ENCODE measurements at places on chromosomes 16 and 17.

GRCh38 chr17:55588446-55589242 lies 77.4 kb upstream of the SMIM36 start:
- no peak for DNase-seq

DNA sequence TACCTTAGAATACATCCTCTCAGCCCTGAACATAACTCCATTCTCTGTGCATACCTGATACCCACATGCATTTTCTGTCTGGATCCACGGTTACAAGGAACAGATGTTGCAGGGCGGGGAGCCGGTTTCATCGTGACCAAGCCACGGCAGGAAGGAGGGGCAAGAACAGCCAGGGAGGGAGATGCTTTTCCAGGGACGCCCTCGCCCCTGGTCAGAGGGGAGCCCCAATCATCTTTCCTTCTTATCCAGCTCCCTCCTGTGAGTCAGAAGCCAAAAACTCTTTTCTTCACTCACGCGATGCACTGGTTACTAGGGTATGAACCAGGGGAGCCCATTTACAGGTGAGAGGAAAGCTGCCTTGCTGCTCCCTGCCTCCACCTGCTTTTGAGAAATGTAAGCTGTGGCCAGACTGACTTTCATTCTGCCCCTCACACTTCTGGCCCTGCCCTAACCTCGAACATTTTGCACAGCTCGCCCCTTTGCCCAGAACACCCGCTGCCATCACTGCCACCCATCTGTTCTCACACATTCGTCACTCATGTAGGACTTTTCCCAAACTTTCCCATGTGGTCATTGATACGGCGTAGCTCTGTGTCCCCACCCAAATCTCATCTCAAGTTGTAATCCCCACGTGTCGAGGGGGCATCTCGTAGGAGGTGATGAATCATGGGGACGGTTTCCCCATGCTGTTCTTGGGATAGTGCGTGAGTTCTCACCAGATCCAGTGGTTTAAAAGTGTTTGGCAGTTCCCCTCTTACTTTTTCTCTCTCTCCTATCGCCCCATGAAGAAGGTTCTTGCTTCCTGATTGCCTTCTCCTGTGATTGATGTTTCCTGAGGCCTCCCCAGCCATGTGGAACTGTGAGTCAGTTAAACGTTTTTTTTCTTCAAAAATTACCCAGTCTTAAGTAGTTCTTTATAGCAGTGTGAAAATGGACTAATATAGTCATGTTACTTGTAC lies 20.5 kb downstream of the FOXL1 start:
- DNase-seq = no peak

- DNase-seq = no peak
Measured at GRCh38 chr17:72510351-72511016, 389.7 kb downstream of the SOX9 start.

DNA sequence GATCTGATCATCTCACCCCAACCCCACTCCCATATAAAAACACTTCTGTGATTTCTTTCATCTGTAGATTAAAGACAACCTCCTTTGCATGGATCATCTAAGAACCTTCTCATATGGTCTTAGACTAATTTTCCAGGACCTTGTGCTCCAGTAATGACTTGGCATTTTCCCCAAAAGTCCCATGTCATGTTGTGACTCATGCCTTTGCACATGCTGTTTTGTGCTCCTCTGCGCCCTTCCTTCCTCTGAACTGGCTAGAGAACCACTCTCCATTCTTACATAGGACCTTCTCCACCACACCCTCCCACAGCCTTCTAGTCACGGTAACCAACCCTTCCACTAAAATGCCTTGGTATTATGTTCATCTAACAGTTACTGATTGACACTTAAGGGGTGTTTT lies 99.5 kb upstream of the AXIN2 start:
- no peak for DNase-seq

DNA sequence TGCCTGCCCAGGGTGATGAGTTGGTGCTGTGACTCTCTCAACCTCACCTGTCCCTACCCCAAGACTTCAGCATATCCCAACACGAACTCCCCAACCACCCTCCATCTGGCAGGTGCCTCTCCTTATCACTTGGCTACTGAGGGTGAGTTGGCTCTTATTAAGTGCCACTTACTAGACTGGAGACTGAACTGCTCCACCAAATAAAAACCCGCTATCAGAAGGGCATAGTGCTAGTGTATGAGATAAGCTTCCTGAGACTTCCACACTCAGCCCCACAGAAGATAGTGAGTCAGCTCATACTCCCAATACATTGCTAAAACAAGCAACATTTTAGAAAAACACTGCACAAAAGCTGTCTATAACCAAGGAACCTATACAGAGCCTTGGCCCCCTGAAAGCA lies 16.0 kb upstream of the CCL18 start:
- no peak for DNase-seq

DNA sequence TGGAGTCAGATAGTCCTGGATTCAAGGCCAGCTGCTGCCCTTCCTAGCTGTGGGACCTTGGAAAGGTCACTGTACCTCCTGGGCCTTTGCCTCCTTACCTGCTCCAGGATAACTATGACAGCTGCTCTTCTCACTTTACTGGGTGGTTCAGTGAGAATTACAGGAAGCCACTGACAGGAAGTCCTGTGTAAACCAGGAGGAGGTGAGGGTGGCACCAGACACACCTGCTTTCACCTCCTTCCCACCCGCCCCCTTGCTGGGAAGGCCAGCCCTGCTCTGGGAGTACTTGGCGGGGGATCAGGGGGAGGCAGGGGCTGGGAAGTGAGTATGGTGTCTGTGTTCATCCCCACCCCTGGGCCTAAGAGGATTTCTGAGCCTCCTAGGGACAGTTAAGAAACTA lies 42.6 kb downstream of the CPNE2 start:
- DNase-seq = no peak

GRCh38 chr17:36885153-36885735 lies 52.0 kb upstream of the LHX1 start:
- no peak for DNase-seq

GRCh38 chr16:720990-721764 lies at the start of gene ANTKMT:
Gene ANTKMT (plus strand): TSS chr16:721146. CDS start chr16:721275, 129 bp downstream.
- DNase-seq = peak; percentile 81

DNA sequence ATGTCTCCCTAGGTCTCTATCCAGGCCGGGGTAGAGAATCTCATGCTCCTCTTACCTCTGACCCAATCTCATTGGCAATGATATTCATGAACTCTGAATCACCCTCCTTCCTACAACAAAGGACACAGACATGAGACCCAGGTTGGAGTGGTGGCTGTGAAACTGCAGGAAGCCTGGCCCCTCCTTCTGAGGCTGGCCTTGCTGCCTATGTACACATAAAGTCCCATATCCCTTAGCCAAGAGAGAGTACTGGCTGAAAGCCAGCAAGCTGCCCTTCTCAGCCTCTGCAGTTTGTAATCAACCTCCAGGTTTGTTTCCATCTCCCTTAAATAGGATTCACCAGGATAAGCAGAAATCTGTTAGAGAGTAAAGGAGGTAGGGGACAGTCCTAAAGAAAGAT lies 10.6 kb downstream of the AARSD1 start:
- no peak for DNase-seq

DNA sequence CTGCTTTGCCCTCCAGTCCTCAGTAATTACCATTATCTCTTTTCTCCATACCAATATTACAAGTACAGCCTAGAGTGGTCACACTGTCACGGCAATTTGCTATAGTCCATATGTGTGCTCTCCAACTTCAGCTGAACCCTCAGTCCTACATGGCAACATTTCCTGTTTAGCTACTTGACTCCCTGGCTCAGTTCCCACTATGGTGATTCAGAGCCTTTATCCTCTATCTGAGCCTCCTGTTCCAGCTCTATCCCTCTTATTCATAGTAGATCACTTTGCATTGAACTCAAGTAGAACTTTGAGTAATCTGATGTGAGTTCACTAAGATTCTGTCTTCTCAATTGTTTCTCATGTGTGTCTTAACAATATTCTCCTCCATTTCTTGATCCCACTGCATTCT lies 43.7 kb upstream of the GOSR1 start:
- no peak for DNase-seq

- DNase-seq = no peak
Measured at GRCh38 chr17:71334048-71334751, 786.6 kb upstream of the SOX9 start.

- peak; percentile 89 for DNase-seq
Measured at GRCh38 chr16:67884684-67885083, at the start of gene NRN1L. Gene NRN1L (plus strand): TSS chr16:67884885. CDS start chr16:67884904, 19 bp downstream.

- no peak for DNase-seq
Measured at GRCh38 chr17:35972945-35973332, 8.4 kb downstream of the CCL16 start.

DNA sequence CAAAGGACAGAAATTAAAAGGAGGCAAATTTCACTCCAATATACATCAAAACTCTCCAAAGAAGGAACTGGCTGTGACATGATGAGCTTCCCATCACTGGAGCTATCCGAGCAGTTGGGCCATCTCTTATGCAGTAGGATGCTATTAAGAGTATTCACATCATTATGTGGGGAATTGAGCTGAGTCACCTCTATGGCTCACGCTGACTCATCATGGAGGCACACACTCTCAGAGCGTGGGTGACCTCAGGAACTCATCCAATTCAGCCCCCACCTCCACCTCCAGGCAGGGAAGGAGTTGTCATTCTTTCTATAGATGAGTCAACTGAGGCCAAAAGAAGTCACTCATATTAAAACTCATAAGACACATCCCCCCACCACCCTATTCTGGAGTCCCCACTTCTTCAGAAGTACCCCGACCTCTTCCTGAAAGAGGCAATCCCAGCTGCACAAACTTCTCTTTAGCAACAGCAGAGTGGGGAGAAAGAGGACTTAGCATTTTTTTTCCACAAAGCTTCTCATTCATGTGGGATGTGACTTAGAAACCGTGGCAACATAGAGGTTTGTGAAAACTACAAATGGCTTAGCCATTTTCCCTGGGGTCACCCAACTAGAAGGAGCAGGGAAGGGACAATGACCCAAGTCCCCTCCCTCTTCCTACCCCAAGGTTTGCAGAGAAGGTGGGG lies 32.5 kb downstream of the ABCC12 start:
- DNase-seq = no peak

DNA sequence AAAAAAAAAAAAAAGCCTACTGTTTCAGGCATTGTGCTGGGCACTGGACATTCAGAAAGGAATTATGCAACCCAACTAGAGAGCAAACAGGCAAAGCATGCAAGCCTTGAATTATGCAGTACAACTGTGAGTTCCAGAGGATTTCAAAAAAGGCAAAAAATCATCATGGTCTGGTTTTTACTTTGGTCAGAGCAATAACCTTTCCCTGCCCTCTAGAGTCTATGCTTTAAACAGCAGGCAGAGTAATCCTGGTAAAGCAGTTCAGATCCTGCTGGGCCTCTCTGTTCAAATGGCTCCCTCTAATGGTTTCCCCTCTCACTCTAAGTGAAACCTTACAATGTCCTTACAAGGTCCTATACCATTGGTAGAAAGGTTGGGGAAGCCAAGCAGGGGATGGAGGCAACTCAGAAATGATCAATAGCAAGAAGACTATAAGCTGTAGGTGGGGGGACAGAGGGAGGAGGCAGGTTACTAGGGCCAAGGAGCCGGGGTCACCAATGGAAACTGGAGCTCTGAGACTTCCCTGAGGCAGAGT lies 4.6 kb upstream of the TAF15 start:
- peak; percentile 82 for DNase-seq

GRCh38 chr16:88597856-88598491 lies 27.8 kb downstream of the ZC3H18 start:
- DNase-seq = no peak

- no peak for DNase-seq
Measured at GRCh38 chr17:74552037-74552436, 6.1 kb upstream of the CD300C start.

DNA sequence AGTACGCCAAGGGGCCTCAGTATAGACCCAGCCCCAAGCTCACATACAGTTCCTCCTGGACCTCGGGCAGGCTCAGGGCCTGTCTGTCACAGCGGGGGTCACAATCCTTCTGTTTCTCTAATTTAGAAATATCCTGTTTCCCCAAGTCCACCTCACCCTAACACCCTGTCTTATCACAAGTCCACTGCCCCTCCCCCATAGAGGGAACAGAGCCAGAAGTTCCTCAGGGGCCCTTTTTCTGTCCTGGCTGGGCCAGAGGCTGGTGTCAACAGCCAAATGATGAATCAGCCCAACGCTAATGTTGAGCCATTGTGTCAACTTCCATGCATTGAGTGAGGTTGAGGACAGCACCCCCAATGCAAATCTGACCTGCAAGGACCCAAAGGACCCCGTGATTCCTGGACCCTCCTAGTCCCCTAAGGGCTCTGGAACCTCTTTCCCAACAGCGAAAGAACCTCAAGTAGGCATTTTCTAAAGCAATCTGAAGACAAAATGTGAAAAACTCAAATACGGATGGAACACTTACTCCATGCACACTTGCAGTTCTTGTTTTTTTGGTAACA lies 58.6 kb downstream of the PECAM1 start:
- DNase-seq = no peak

GRCh38 chr17:6542577-6542976 lies 13.8 kb downstream of the PITPNM3 start:
- DNase-seq = no peak

DNA sequence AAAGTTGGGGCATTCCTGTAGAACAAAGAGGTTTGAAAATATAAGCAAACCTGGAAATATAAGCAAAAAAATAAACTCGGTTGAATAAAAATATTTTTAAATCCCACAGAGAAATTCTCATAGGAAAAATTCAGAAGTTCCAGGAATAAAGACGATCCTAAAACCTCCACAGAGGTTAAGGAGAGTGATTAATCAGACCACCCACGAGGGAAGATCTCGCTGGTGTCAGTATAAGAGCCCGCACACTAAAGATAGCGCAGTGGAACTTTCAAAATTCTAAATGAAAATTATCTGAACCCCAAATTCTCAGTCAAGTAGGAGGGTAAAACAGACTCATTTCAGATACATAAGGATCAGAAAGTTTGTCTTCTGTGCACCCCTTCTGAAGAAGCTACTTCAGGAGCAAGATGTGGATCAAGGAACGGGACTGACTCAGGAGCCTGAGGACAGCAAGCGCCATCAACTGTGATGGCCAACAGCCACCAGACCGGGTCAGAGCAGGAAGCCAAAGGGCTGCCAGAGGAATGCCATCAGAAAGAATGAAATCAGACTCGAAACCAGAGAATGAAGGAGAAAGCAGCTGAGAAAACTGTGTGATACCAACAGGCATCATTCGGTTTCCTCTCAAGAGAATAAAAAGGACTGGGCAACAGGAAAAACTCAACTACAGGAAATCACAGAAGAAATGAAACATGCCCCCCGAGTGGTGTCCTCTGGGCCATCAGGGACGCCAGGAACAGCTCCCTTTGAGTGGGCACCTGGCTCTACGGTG lies 66.9 kb downstream of the CYTH1 start:
- DNase-seq = no peak
